Frontal cortex (tissue), 4 donors: ENCODE measurements at places on chromosomes 11 and 22. TPM values are rescaled to one million over a fixed set of nuclear protein-coding genes. Genes with fewer than 3 reads are reported as not detected.

GRCh38 chr11:126456783-126457542 is 101.5 kb downstream of the ST3GAL4 start:
- no peak for DNase-seq

The C1QTNF4 gene
- 14.7 TPM for total RNA-seq

GRCh38 chr11:100878474-100878873 is 191.4 kb downstream of the ARHGAP42 start:
- DNase-seq: no peak

DNA sequence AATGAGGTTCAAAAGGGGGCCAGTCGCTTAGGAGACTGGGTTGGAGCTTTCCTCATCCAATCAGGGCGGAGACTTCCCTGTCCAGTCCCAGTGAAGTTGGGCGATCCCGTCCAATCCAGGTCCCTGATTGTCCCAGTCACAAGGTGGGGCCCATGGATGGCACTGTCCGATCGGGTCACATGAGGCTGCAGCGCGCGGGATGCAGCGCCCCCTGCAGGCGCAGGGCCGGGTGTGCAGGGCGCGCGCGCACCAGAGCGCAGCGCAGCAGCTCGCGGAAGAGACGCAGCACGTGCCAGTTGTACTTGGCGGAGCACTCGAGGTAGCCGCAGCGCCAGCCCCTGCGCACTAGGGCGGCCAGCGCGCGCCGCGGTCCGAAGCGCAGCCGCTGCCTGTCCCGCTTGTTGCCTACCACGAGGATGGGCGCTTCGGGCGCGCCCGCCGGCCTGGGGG is 2.3 kb downstream of the RASL10A start:
- peak; percentile 61 for DNase-seq

- DNase-seq: no peak
Measured at GRCh38 chr11:72778535-72779494, 15.0 kb downstream of the STARD10 start.

The HEPHL1 gene
- not detected for total RNA-seq

The TRIM51 gene
- not detected for total RNA-seq
